Neural cell (in vitro differentiated cells): ENCODE measurements at places on chromosomes 3 and 15. TPM values are rescaled to one million over a fixed set of nuclear protein-coding genes. Genes with fewer than 3 reads are reported as not detected.

The ZBED2 gene
- not detected in 2 replicates for polyA plus RNA-seq

The FETUB gene
- polyA plus RNA-seq = not detected in 2 replicates

The ESYT3 gene
- polyA plus RNA-seq = 0.33 and 0.80 TPM in 2 replicates

The ZPLD1 gene
- polyA plus RNA-seq = 0.50 TPM in 1 of 2 replicates, not detected in the other

The CISH gene
- not detected in 2 replicates for polyA plus RNA-seq

The MYLK gene
- polyA plus RNA-seq = 0.06 and 0.43 TPM in 2 replicates

The SPATA12 gene
- not detected in 2 replicates for polyA plus RNA-seq

The SEMA3B gene
- 7.8 and 9.6 TPM in 2 replicates for polyA plus RNA-seq

The SLMAP gene
- 28.2 and 42.1 TPM in 2 replicates for polyA plus RNA-seq

The IDH2 gene
- polyA plus RNA-seq = 84.7 and 102 TPM in 2 replicates

The POTEB3 gene
- polyA plus RNA-seq = not detected in 2 replicates

The UROC1 gene
- not detected in 2 replicates for polyA plus RNA-seq

The RARB gene
- polyA plus RNA-seq = 10.3 and 13.2 TPM in 2 replicates

The ZNF385D gene
- 3.4 and 3.6 TPM in 2 replicates for polyA plus RNA-seq

The GOLGA8S gene
- not detected in 2 replicates for polyA plus RNA-seq

The EXOSC7 gene
- 80.3 and 87.5 TPM in 2 replicates for polyA plus RNA-seq

The SLC12A1 gene
- polyA plus RNA-seq = 0.54 and 0.67 TPM in 2 replicates

The SHC4 gene
- polyA plus RNA-seq = 4.5 and 5.0 TPM in 2 replicates

The PTH1R gene
- not detected in 2 replicates for polyA plus RNA-seq

The CYP8B1 gene
- polyA plus RNA-seq = not detected in 2 replicates

The SKOR1 gene
- 0.81 and 0.94 TPM in 2 replicates for polyA plus RNA-seq

The RETNLB gene
- polyA plus RNA-seq = not detected in 2 replicates

The TMEM158 gene
- polyA plus RNA-seq = 7.9 and 11.1 TPM in 2 replicates

The CADM2 gene
- 4.2 and 4.5 TPM in 2 replicates for polyA plus RNA-seq

The CNTN6 gene
- 1.7 and 1.8 TPM in 2 replicates for polyA plus RNA-seq

The ATP13A4 gene
- 6.2 and 7.3 TPM in 2 replicates for polyA plus RNA-seq

The HRG gene
- not detected in 2 replicates for polyA plus RNA-seq

The HDC gene
- 4.5 and 6.0 TPM in 2 replicates for polyA plus RNA-seq

The GOLGA8H gene
- polyA plus RNA-seq = 0.14 TPM in 1 of 2 replicates, not detected in the other

The CXCR6 gene
- polyA plus RNA-seq = not detected in 2 replicates
